ENCODE measurements at places on chromosomes 7 and 10.

DNA sequence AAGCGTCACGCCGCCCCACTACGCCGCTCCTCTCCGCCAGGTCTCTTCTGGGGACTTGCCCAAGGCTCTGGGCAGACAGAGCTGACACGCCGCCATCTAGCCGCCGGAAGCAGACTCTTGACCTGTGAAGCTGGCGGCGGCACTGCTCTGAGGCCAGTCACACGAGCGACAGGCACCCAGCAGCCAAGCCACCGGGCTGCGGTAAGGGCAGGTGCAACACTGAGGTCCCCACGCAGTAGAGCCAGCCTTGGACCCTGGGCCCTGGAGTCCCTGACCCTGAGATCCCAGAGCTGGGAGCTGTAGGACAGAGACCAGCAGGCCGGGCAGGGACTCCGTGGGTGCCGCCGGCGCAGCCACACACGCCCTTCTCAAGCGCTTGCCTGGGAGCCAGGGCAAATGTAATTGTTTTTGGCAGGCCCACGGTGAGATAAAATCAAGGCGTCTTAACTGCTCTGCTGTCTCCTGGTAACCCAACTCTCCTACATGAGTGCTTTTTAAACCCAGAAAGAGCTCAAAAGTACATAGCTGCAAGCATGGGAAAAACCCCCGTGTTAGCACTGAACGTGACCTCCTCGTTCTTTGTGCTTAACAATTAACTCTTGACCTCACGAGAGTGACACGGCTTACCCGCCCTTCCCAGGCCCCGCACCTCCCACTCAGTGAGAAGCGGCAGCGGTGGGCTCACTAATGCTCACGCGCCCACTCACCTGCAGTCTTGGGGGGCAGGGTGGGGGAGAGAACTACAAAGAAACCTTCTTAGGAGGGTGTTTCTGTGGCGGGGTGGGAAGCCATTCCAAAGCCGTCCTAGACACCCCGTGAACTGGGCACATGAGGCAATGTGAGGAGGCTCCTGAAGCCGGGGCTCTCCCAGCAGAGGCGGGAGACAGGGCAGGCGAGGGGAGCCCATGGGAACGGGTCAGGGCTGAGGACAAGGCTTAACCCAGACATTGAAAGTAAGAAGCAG lies 8.5 kb downstream of the GPER1 start:
- no peak for DNase-seq

DNA sequence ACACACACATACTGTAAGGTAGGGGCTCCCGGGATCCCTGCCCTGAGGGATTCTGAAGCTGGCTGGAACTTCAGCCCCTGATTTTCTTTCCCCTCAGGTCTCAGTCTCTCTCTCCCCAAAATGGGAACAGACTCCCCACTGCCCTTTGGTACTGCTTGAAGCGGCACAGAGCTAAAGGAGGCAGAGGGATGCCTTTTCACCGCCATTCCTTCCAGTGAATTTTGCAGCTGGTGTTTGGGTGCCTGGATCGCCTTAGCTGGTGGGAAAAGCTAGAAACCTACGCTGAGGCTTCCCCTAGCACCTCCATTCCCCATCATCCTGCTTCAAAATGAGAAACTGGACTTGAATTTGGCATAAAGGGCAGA lies 2.7 kb upstream of the CUEDC2 start:
- no peak for DNase-seq

GRCh38 chr7:71846160-71846559 lies 566.0 kb downstream of the CALN1 start:
- DNase-seq = no peak

DNA sequence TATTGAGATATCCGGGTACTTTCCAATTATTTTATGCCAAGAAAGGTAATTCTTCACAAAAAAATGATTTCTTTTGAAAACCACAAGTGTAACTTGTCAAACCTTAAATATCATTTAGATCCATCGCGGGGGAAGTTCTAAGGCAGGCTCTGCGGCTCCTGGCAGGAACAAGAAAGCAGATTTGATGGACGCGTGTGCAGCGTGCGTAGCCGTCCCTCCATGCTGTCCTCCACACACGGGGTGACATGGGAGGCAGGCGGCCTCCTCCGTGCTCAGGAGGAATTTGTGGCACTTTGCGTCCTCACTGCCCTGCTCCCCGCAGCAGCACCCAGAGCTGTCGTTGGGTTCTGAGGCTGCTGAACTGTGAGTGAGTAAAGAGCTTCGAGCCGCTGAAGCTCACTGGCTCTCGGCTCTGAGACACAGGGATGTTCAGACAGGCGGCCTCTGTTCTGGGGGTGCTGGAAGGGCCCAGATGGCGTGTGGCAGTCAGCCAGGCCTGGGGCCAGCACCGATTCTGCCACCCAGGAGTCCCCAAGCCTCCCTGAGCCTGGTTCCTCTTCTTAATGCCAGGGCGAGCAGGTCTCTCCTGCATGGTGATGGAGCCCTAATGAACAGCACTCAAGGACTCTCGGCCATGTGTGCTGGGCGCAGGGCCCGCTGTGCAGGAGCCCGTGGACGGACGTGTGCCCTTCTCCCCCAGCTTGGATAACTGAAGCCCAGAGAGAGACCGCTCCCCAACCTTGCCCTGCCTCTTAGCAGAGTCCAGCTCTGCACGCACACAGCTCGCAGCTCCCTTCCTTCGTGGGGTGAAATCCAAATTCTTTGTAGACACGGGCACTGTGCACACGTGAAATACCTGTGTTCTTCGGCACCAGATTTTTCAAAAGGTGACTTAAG lies 185.4 kb upstream of the SHH start:
- DNase-seq = no peak

- no peak for DNase-seq
Observed at GRCh38 chr10:97128039-97128492, 57.7 kb downstream of the SLIT1 start.

- no peak for DNase-seq
Observed at GRCh38 chr10:23585186-23585585, 146.3 kb downstream of the OTUD1 start.

DNA sequence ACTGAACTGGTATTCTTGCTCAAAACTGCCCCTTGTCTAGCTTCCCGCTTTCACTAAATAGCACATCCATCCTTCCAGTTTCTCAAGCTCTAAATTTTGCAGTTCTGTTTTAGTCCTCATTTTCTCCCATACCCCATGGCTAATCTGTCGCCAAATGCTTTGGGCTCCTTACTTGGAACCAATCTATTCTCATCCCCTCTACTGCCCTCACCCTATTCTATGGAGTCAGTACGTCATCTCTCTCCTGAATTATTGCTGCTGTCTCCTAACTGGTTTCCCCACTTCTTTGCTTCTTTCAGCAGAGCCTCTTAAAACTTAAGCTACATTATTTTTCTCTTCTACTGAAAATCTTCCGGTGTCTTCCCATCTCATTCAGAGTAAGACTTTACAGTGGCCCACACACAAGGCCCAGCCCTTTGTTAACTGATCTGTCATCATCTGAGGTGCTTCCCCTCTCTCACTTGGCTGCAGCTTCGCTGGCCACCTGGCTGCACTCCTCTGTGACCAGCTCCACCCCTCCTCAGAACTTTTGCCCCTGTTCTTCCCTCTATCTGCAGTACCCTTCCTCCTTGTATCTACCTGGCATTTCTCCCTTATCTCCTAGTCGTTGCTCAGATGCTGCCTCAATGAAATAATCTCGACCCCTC lies 9.9 kb downstream of the STARD3NL start:
- DNase-seq = no peak

DNA sequence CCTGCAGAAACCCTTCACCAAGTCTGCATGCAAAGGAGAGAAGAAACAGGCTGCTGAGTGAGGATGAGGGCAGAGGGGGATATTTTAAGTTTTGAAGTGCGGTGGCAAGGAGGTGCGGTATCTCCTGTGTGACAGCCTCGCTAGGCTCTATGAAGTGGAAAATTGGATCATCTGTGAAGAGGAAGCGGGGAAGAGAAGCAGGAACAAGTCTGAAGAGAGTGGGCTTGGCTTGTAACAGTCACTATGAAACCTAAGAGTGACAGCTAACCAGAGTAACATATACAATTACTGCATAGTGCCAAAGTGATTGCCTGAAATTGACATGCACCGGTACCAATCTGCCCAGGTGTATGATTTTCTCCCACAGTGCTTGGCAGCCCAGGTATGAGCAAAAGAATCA lies 287.5 kb upstream of the KLF14 start:
- DNase-seq = no peak

GRCh38 chr10:78952686-78953085 lies 116.1 kb upstream of the ZMIZ1 start:
- no peak for DNase-seq
